ENCODE measurements at places on chromosomes 12 and 14. TPM values are rescaled to one million over a fixed set of nuclear protein-coding genes. Genes with fewer than 3 reads are reported as not detected.

DNA sequence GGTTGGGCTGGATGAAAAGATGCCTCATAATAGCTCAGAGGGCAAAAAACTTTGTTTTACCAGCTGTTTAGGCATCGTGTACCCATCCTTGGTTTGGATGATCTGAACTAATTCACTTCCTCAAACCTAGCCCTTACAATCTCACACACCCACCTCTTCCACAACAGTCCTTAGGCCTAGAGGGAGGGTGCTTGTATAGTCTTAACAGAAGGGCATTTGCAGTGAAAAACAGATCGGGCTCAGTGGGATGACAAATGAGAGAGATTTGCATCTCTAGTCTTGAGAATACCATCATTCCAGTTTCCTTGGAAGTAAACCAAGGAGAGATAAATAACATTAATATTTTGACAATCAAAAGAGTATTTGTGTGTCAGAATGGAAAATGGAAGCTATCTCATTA, 11.0 kb downstream of the SLCO1A2 start:
- no peaks in the 10 kb centered on the region for H3K27me3 ChIP-seq
- no peak for DNase-seq
- H3K27ac ChIP-seq = no peak overlapping the region
- no peaks in the 10 kb centered on the region for H3K36me3 ChIP-seq

DNA sequence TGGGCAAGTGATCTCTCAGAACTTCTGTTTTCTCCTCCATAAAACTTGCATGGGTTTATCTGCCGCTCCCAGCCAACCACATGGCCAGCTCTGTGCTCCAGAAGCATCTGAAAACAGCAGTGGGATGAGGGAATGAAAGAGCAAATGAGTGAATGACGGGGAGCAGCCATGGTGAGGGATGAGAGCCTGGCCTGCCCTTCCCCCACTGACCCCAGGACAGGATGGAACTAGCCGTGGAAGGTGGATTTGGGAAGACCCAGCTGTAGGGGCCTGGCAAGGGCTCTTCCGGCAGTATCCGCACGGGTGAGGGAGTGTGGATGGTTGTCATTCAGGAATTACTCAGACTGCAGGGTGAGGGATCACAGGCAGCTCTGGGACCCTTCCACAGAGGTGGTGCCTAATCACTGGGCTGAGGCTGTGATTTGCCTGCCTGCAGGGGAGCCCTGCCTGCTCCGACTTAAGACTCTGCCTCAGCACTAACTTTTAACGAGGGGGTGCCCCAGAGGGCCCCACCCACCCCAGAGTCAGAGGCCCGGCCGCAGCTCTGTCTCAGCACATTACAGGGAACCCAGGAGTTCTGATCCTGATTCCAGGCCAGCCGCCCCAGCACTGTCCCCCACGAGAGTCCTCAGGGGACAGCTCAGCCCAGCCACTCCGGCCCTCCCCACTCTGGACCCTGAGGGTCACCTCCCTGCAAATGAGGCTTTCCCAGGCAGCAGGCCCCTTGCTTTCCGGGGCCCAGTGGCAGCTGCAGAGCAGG, 136.8 kb upstream of the C14orf180 start:
- H3K36me3 ChIP-seq = no peaks in the 10 kb centered on the region
- no peak overlapping the region for H3K27ac ChIP-seq
- H3K27me3 ChIP-seq = no peaks in the 10 kb centered on the region
- DNase-seq = no peak
- H3K4me3 ChIP-seq = no peak overlapping the region

DNA sequence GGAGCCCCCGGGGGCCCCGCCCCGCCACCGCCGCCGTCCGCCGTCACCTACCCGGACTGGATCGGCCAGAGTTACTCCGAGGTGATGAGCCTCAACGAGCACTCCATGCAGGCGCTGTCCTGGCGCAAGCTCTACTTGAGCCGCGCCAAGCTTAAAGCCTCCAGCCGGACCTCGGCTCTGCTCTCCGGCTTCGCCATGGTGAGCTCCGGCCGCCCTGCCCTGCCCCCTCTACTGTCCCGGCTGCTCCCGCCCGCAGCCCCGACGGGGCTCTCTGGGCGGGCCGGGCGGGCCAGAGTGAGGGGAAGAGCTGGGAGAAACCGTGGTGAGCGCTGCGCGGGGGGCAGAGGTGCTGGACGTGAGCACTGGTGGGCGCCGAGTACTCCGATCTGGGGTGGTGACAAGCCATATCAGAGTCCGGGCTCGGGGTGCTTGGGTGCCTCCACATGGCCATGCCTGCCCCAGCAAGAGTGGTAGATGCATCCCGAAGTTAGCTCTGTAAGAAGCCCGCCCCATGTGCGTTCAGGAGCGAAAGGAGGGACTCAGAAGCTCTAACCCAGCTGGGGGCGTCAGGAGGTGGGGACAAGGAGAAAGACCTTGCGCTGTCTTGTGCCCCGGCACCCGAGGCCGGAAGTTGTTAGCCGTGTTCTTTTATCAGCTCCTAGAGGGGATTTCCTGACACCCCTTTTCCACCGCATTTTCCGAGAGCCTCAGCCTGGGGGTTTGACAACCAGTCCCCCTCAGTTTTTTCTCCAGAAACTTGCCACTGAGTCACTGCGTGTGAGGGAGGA, 717 bp downstream of the ORAI1 start:
- peak overlapping the region; percentile 82 for H3K27ac ChIP-seq
- H3K36me3 ChIP-seq = no peaks in the 10 kb centered on the region
- H3K4me3 ChIP-seq = peak overlapping the region; percentile 77
- DNase-seq = peak; percentile 24
- H3K4me1 ChIP-seq = no peaks in the 10 kb centered on the region

- H3K27ac ChIP-seq = no peak overlapping the region
- no peaks in the 10 kb centered on the region for H3K4me1 ChIP-seq
Measured at GRCh38 chr14:57632649-57633048, 139.0 kb upstream of the CCDC198 start.

- H3K4me3 ChIP-seq = no peak overlapping the region
- H3K27me3 ChIP-seq = no peaks in the 10 kb centered on the region
- H3K4me1 ChIP-seq = peaks cover under 1% of the 10 kb centered on the region
- DNase-seq = no peak
- H3K27ac ChIP-seq = no peak overlapping the region
Measured at GRCh38 chr12:30748147-30748546, 6.6 kb downstream of the CAPRIN2 start.

DNA sequence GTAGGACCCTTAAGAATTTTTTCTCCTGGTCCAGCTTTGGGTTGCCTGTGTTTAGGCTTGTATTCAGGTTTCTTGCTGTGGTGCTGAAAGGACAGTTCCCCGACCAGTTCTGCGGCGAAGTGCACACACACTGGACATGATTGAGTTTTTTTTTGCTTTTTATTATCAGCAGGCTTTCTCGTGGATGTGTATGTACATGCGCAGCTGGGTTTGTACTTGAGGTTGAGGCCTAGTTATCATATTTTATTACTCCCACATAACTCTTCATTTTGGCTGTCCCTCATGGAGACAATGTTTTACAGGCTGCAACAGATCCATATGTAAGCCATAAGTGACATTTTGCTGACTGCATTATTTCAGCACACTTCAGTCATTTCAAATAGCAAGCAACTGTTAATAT, 2.5 kb downstream of the SCN8A start:
- no peaks in the 10 kb centered on the region for H3K36me3 ChIP-seq
- no peak overlapping the region for H3K4me3 ChIP-seq
- peaks cover 4% of the 10 kb centered on the region for H3K27me3 ChIP-seq
- no peak overlapping the region for H3K27ac ChIP-seq

DNA sequence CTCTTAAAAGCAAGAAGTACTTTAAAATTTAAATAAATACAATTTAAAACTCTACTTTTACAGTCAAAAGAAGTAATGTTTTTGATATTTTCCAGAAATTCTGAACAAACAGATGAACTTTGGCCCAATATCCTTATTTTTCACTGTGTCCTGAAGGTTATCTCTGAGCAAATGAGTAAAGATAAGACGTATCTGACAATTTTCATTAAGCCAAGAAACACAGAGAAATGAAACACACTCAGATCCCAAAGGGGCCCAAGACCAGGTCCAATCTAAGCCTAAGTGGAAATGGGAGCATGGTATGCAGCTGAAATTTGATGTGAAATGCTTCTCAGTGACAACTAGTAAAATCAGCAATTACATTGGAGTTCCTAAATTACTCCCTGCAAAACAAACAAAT, 105.6 kb upstream of the COCH start:
- no peaks in the 10 kb centered on the region for H3K4me1 ChIP-seq
- H3K27ac ChIP-seq = no peak overlapping the region
- DNase-seq = no peak
- no peaks in the 10 kb centered on the region for H3K27me3 ChIP-seq

GRCh38 chr14:90458536-90458935, 61.7 kb downstream of the CALM1 start:
- H3K4me1 ChIP-seq = no peaks in the 10 kb centered on the region
- DNase-seq = no peak
- no peaks in the 10 kb centered on the region for H3K36me3 ChIP-seq
- no peak overlapping the region for H3K27ac ChIP-seq

DNA sequence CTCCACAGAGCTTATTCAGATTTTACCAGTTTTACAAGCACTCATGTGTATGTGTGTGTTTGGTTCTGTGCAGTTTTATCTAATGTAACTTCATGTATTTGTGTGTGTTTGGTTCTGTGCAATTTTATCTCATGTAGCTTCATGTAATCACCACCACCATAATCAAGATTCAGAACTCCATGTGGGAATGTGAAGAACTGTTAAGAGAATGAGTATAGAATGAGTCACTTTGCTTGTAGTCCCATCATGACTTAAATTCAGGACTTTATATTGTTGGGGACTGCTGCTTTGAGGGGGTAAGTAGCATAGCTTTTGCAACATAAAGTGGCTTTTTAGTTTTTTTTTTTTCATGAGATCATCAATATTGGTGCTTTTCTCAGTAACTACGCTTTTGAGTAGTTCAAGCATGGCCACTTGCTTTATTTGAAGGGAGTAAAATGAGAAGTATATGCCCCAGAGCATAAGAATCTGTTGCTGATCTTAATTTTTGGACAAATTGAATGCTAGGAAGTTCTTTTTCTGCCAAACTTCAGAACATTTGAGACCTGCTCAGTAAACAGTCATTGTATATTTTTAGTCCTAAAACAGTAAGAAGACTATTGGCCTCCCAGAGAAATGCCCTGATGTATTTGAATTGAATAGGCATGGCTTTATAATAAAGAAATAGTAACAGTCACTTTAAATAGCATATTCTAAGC, 28.8 kb downstream of the PROX2 start:
- H3K27me3 ChIP-seq = no peaks in the 10 kb centered on the region
- no peaks in the 10 kb centered on the region for H3K36me3 ChIP-seq

- no peaks in the 10 kb centered on the region for H3K27me3 ChIP-seq
- no peaks in the 10 kb centered on the region for H3K36me3 ChIP-seq
- DNase-seq = no peak
- no peak overlapping the region for H3K27ac ChIP-seq
Measured at GRCh38 chr12:26286186-26286585, 90.8 kb downstream of the SSPN start.

GRCh38 chr12:124705545-124706138, 138.2 kb upstream of the NCOR2 start:
- H3K36me3 ChIP-seq = no peaks in the 10 kb centered on the region
- DNase-seq = no peak
- H3K4me1 ChIP-seq = peaks cover 7% of the 10 kb centered on the region
- no peak overlapping the region for H3K27ac ChIP-seq

- peak overlapping the region; percentile 68 for H3K4me3 ChIP-seq
- peaks cover 14% of the 10 kb centered on the region for H3K4me1 ChIP-seq
- DNase-seq = no peak
- no peak overlapping the region for H3K27ac ChIP-seq
Measured at GRCh38 chr12:48003226-48004052, 837 bp downstream of the COL2A1 start.

- H3K36me3 ChIP-seq = peaks cover 66% of the 10 kb centered on the region
- no peak for DNase-seq
- H3K4me1 ChIP-seq = no peaks in the 10 kb centered on the region
- no peak overlapping the region for H3K27ac ChIP-seq
- no peaks in the 10 kb centered on the region for H3K27me3 ChIP-seq
Measured at GRCh38 chr12:101328917-101329316, 49.0 kb downstream of the UTP20 start.

- H3K4me1 ChIP-seq = peaks cover 17% of the 10 kb centered on the region
- peak overlapping the region; percentile 100 for H3K27ac ChIP-seq
- peak overlapping the region; percentile 82 for H3K4me3 ChIP-seq
- H3K27me3 ChIP-seq = no peaks in the 10 kb centered on the region
Measured at GRCh38 chr12:96398424-96399119, 1.7 kb downstream of the CDK17 start.

- DNase-seq = no peak
- no peak overlapping the region for H3K27ac ChIP-seq
- no peaks in the 10 kb centered on the region for H3K4me1 ChIP-seq
- H3K36me3 ChIP-seq = no peaks in the 10 kb centered on the region
- H3K27me3 ChIP-seq = no peaks in the 10 kb centered on the region
Measured at GRCh38 chr12:3632256-3632655, 120.7 kb downstream of the CRACR2A start.

DNA sequence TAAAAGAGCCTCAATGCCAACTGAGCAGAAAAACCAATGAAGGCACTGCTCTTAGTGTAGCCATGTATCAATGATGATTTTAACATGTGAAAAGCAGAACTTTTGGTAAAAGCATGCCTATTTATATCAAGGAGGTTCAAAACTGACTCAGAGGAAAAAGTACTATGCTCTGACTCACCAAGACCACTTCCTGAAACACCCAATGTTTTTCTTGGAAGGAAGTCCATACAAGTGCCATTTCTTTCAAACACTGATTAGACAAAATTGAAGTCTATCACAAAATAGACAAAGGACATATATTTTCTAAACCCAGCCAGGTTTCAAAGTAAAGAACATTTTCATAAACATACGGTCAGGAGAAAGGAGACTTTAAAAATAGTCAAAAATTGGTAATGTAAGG, 88.6 kb downstream of the EPS8 start:
- H3K4me3 ChIP-seq = no peak overlapping the region
- H3K27ac ChIP-seq = peak overlapping the region; percentile 87
- H3K27me3 ChIP-seq = no peaks in the 10 kb centered on the region
- no peaks in the 10 kb centered on the region for H3K36me3 ChIP-seq
- no peak for DNase-seq

- no peak overlapping the region for H3K27ac ChIP-seq
- no peak for DNase-seq
- H3K4me1 ChIP-seq = peaks cover 5% of the 10 kb centered on the region
- no peak overlapping the region for H3K4me3 ChIP-seq
- H3K36me3 ChIP-seq = no peaks in the 10 kb centered on the region
- no peaks in the 10 kb centered on the region for H3K27me3 ChIP-seq
Measured at GRCh38 chr12:120267736-120268135, 2.2 kb upstream of the PXN start.

DNA sequence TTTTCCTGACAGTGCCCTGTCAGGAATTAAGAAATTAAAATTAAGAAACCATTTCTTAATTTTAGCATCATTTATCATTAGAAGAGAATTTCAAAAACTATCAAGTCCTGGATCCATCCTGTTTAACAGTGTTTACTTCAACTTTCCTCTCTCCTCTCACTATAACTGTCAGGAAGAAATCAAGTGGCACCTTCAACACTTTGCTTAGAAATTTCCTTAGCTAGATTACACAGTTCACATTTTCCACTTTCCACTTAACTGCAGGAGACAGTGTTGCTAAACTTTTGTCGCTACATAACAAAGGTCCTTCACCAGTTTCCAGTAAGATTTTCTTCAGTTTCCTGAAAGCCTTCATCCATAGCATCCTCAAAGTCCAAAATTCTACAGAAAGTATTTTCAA, 21.9 kb upstream of the OR10P1 start:
- H3K36me3 ChIP-seq = no peaks in the 10 kb centered on the region
- no peaks in the 10 kb centered on the region for H3K27me3 ChIP-seq
- no peak for DNase-seq

ADCY6 gene
- 65.0 TPM for total RNA-seq

EPYC gene
- total RNA-seq = not detected

PRH2 gene
- total RNA-seq = not detected

CISTR gene
- not detected for total RNA-seq

MDM2 gene
- 24.2 TPM for total RNA-seq

DIABLO gene
- 54.8 TPM for total RNA-seq

WNT1 gene
- total RNA-seq = not detected

OAS2 gene
- total RNA-seq = 8.0 TPM

STON2 gene
- total RNA-seq = 54.0 TPM

SNW1 gene
- 16.8 TPM for total RNA-seq

CD163 gene
- 120 TPM for total RNA-seq

Data from ascending aorta (tissue), 2 donors.